ENCODE measurements at places on chromosomes 12 and 14. TPM values are rescaled to one million over a fixed set of nuclear protein-coding genes. Genes with fewer than 3 reads are reported as not detected.

Gene CLEC6A
- total RNA-seq = not detected

DNA sequence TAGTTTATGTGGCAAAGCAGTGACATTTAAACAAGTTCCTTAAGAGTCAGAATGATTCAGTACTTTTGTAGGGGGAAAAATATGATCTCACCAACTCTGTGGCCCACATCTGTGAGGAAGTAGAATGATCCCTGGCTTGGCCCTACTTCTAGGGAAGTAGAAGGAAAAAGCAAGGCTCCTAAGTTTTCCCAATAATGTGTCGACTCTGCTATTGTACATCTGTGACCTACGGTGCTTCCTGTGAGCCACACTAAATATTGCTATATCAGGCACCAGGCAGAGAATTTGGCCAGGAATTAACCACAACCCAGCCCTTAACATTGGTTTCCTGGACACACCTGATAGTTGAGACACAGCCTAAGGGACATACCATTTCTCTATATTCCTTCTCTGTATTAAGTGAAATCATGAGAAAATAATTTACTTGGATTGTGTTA, 9.3 kb upstream of the NID2 start:
- no peak for DNase-seq
- H3K36me3 ChIP-seq = no peaks in the 10 kb centered on the region
- H3K4me3 ChIP-seq = no peak overlapping the region
- H3K27me3 ChIP-seq = no peaks in the 10 kb centered on the region
- H3K4me1 ChIP-seq = peaks cover 8% of the 10 kb centered on the region
- no peak overlapping the region for H3K27ac ChIP-seq

Gene RASSF8
- 74.0 TPM for total RNA-seq

Gene KRT6A
- not detected for total RNA-seq

- DNase-seq = no peak
- H3K27ac ChIP-seq = peak overlapping the region; percentile 100
- peaks cover 48% of the 10 kb centered on the region for H3K4me1 ChIP-seq
- H3K4me3 ChIP-seq = no peak overlapping the region
Observed at GRCh38 chr12:57848208-57848607, 1.7 kb upstream of the CTDSP2 start.

GRCh38 chr12:122969676-122970075, 3.4 kb upstream of the ABCB9 start:
- DNase-seq = no peak
- no peaks in the 10 kb centered on the region for H3K27me3 ChIP-seq
- H3K27ac ChIP-seq = no peak overlapping the region
- no peak overlapping the region for H3K4me3 ChIP-seq
- H3K36me3 ChIP-seq = no peaks in the 10 kb centered on the region
- H3K4me1 ChIP-seq = peaks cover 25% of the 10 kb centered on the region

DNA sequence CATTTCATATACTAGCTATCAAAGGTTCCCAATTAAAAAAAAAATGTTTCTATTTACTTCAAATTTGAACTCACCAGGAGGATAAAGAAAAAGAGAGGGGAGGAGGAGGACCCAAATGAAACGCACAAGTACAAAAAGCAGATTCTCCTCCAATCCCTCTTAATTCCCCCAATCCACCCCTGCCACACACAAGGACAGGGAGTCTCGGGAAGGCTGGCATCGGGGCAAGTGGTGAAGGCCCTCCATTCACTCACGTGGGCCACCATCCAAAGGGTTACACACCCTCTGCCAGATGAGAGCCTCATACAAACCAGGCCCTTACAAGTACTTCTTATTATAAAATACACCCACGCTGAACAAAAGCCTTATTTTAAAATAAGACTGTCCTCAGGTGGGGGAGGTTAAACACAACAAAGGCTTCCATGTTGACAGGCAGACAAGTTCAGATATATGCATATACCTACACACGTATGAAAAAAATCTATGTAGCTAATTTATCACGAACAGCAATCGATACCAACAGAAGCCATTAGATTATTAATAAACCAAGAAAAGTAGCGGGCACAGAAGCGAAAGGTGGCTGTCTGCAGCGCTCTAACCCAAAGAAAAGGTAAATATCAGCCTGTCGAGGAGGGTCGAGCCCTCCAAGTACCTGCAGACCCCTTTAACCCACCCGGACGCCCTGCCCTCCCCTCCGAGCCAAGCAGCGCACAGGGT, 1.5 kb downstream of the ATP2B1 start:
- H3K36me3 ChIP-seq = no peaks in the 10 kb centered on the region
- peaks cover 22% of the 10 kb centered on the region for H3K4me1 ChIP-seq
- H3K4me3 ChIP-seq = peak overlapping the region; percentile 95
- peak overlapping the region; percentile 100 for H3K27ac ChIP-seq
- H3K27me3 ChIP-seq = no peaks in the 10 kb centered on the region

DNA sequence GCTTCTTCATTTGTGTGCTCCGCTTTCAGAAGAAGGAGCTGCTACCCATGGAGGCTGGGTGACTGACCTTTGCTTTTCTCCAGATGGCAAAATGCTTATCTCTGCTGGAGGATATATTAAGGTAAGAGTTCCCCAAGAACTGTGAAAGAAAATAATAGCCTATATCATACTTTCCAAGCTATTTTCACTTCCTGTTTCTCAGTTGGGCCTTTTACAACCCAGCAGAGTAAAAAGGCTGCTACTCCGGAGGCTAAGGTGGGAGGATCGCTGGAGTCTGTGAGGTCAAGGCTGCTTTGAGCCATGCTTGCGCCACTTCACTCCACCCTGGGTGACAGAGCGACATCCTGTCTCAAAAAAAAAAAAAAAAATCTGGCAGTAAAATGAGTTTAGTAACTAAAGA, 82.1 kb downstream of the APAF1 start:
- H3K36me3 ChIP-seq = peaks cover 14% of the 10 kb centered on the region
- H3K4me1 ChIP-seq = no peaks in the 10 kb centered on the region
- DNase-seq = no peak
- no peaks in the 10 kb centered on the region for H3K27me3 ChIP-seq
- no peak overlapping the region for H3K4me3 ChIP-seq
- no peak overlapping the region for H3K27ac ChIP-seq

Gene STXBP6
- 14.3 TPM for total RNA-seq

Gene HAL
- not detected for total RNA-seq

GRCh38 chr14:100223332-100224201, 15.4 kb upstream of the YY1 start:
- H3K27me3 ChIP-seq = no peaks in the 10 kb centered on the region
- H3K27ac ChIP-seq = no peak overlapping the region
- DNase-seq = no peak
- no peaks in the 10 kb centered on the region for H3K36me3 ChIP-seq

Gene ZDHHC17
- 54.3 TPM for total RNA-seq

- H3K36me3 ChIP-seq = no peaks in the 10 kb centered on the region
- peak; percentile 42 for DNase-seq
- H3K27me3 ChIP-seq = peaks cover 19% of the 10 kb centered on the region
- no peak overlapping the region for H3K27ac ChIP-seq
Observed at GRCh38 chr12:132366341-132366861, 37.0 kb upstream of the GALNT9 start.

DNA sequence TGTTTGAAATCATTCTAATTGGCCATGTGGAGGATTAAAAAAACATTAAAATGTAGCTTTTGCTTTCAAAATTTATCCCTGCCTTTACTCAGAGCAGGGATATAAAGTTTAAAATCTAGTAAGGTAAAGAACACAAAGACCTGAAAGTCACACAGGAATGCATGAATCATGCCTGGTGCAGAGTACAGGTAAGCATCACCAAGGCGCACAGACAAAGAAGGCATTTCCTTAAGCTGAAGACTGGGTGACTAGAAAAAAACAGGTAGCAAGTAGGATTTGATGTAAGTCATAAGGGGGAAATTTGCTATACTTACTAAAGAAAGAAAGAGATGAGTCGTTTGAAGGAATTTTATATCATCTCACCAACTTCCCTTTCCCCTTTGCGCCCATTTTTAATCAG, 405.6 kb downstream of the GXYLT1 start:
- no peak for DNase-seq
- no peaks in the 10 kb centered on the region for H3K27me3 ChIP-seq
- no peaks in the 10 kb centered on the region for H3K4me1 ChIP-seq
- no peak overlapping the region for H3K27ac ChIP-seq

DNA sequence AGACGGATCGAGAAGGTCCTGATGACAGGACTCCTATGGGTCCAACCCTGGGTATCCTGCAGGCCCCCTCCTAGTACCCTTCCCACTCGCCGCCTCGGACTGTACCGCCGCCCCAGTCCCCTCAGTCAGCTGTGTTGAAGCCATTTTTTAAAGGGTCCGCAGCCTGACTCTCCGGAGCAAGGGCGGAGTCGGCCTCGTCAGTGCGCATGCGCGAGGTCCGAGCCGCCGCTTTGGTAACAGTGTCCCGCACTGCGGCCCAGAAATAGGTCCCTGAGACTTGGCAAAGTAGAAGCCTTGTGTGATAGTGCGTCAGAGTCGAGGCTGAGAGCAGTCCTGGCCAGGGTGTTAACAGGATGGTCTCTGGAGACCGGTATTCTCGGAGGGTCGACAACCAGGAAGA, 769.0 kb upstream of the ALG10B start:
- H3K4me3 ChIP-seq = no peak overlapping the region
- no peaks in the 10 kb centered on the region for H3K27me3 ChIP-seq
- H3K27ac ChIP-seq = no peak overlapping the region
- H3K4me1 ChIP-seq = no peaks in the 10 kb centered on the region
- no peaks in the 10 kb centered on the region for H3K36me3 ChIP-seq
- no peak for DNase-seq

- H3K27ac ChIP-seq = no peak overlapping the region
- no peaks in the 10 kb centered on the region for H3K27me3 ChIP-seq
- DNase-seq = no peak
Observed at GRCh38 chr12:132124766-132125425, 19.2 kb downstream of the DDX51 start.

GRCh38 chr14:93591506-93591905, 160.8 kb downstream of the UNC79 start:
- no peaks in the 10 kb centered on the region for H3K4me1 ChIP-seq
- H3K4me3 ChIP-seq = no peak overlapping the region
- peaks cover 3% of the 10 kb centered on the region for H3K27me3 ChIP-seq

Gene ASB8
- 64.3 TPM for total RNA-seq

Gene STAC3
- total RNA-seq = 0.41 TPM

Gene NKX2-1
- total RNA-seq = not detected

- peak overlapping the region; percentile 16 for H3K4me3 ChIP-seq
- H3K27ac ChIP-seq = no peak overlapping the region
- no peaks in the 10 kb centered on the region for H3K36me3 ChIP-seq
- DNase-seq = no peak
Observed at GRCh38 chr14:36658123-36659009, 3.3 kb upstream of the PAX9 start.

- no peak overlapping the region for H3K27ac ChIP-seq
- H3K4me1 ChIP-seq = no peaks in the 10 kb centered on the region
- peak; percentile 79 for DNase-seq
- H3K4me3 ChIP-seq = no peak overlapping the region
Observed at GRCh38 chr14:90426663-90427062, 29.8 kb downstream of the CALM1 start.

- H3K36me3 ChIP-seq = no peaks in the 10 kb centered on the region
Observed at GRCh38 chr12:96471368-96472050, 17.9 kb upstream of the CFAP54 start.

DNA sequence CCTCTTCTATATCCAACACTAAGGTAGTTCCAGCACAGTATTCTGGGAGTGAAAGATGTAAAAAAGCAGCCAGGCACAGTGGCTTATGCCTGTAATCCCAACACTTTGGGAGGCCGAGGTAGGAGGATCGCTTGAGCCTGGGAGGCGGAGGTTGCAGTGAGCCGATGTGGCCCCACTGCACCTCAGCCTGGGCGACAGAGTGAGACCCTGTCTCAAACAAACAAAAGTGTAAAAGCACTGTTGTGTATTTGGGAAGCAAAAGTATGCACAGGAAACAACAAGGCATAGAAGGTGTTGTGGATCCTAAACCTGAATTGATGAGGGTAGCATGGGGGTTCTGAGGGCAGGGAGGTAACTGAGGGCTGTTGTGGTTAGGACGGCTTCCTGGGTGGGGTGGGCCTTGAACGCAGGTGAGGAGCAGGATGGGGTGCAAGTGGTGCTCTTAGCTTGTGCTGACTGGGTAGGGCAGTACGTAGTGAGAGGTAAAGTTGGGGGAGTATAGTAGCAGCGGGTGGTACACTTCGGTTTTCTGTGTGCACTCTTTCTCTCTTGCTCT, 64.2 kb downstream of the RASSF3 start:
- peaks cover 97% of the 10 kb centered on the region for H3K4me1 ChIP-seq
- no peaks in the 10 kb centered on the region for H3K36me3 ChIP-seq
- no peak for DNase-seq
- H3K27ac ChIP-seq = peak overlapping the region; percentile 81

GRCh38 chr12:65892841-65893251, 68.6 kb downstream of the HMGA2 start:
- H3K27me3 ChIP-seq = no peaks in the 10 kb centered on the region
- H3K36me3 ChIP-seq = no peaks in the 10 kb centered on the region
- peak overlapping the region; percentile 61 for H3K27ac ChIP-seq
- H3K4me1 ChIP-seq = peaks cover 18% of the 10 kb centered on the region
- H3K4me3 ChIP-seq = no peak overlapping the region

Data from sigmoid colon (tissue), 7 donors.